Left kidney (tissue), 8 donors: ENCODE measurements at places on chromosomes 1 and 21. TPM values are rescaled to one million over a fixed set of nuclear protein-coding genes. Genes with fewer than 3 reads are reported as not detected.
A peak's percentile ranks its signal among the peaks of the same experiment; 100 is the strongest.

GRCh38 chr1:83882906-83883305 is 116.0 kb downstream of the TTLL7 start:
- DNase-seq = no peak

- DNase-seq = no peak
Observed at GRCh38 chr1:243470502-243470901, 214.7 kb downstream of the SDCCAG8 start.

DNA sequence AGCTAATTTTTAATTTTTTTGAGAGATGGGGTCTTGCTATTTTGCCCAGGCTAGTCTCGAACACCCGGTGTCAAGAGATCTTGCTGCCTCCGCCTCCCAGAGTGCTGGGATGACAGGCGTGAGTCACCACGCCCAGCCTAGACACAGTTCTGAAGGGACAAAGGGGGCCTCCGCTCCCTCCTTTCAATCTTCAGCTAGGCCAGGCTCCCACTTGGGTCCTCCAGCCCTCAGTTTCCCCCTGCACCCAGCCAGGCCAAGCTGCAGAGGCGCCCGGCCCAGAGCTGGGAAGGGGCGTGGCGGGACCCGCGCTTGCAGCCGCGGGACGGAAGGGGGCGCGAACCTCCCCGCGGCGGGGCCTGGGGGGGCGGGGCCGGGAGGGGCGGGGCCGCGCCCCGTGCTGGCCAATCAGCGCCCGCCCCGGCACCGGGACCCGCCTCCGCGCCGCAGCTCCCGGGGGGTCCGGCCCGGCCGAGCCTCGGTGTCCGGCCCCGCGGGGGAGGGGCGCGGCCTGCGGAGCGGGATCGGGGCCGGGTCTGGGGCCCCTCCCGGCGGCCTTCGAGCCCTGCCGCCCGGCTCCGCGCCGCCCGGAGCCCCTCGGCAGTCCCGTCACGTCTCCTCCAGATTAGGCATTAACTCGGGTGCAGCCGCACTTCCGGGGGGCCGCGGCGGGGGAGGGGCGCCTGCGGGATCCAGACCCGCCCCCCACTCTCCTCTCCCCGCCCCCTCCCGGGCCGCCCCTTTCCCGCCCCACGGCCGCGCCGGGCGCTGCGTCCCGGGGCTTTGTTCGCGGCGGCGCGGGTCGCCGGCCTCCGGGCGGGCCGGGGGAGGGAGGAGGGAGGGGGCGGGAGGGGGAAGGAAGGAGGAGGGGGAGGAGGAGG is 559 bp upstream of the AGRN start:
- peak; percentile 80 for DNase-seq

DNA sequence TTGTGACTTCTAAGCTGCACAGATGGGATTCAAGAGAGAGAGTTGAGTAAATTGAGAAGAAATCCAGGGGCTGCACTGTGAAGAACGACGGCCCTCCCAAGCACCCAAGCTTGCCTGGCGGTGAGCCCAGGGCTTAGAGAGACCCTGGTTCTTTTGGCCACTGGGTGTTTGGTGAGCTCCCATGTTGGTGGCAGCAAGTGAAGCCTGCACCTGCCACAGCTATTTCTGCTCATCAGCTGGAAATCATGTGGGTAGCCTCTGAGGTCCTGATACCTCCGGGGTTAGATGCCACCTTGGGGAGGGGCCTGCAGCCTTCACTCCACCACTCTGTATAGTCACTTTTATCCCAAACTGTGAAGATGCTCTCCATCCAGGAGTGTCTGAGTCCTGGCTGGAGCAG is 6.2 kb upstream of the BTG2 start:
- DNase-seq = no peak

GRCh38 chr21:39046236-39046916 is 136.9 kb downstream of the PSMG1 start:
- DNase-seq = no peak

- no peak for DNase-seq
Observed at GRCh38 chr1:76381450-76382097, 307.0 kb downstream of the ST6GALNAC3 start.

GRCh38 chr1:7975212-7975865 is 13.8 kb downstream of the PARK7 start:
- DNase-seq = peak; percentile 61

- no peak for DNase-seq
Observed at GRCh38 chr1:25146451-25146855, 85.8 kb downstream of the SYF2 start.

GRCh38 chr1:183080406-183080805 is 57.2 kb downstream of the LAMC1 start:
- no peak for DNase-seq

- no peak for DNase-seq
Observed at GRCh38 chr1:66562561-66562960, 28.6 kb downstream of the SGIP1 start.

The IFNLR1 gene
- 3.5 TPM for polyA plus RNA-seq

The BGLAP gene
- polyA plus RNA-seq = 4.8 TPM

The TM2D1 gene
- 87.8 TPM for polyA plus RNA-seq

The TNFRSF14 gene
- polyA plus RNA-seq = 17.8 TPM

The TSSK3 gene
- polyA plus RNA-seq = 7.4 TPM
